SW 1271 (cell line): ENCODE measurements at places on chromosomes 6 and 20.

- DNase-seq = no peak
These were observed 23.6 kb downstream of the ENPP1 start for GRCh38 chr6:131831392-131831791.

- no peak for DNase-seq
These were observed 91.4 kb downstream of the PLCB4 start for GRCh38 chr20:9160331-9160730.

DNA sequence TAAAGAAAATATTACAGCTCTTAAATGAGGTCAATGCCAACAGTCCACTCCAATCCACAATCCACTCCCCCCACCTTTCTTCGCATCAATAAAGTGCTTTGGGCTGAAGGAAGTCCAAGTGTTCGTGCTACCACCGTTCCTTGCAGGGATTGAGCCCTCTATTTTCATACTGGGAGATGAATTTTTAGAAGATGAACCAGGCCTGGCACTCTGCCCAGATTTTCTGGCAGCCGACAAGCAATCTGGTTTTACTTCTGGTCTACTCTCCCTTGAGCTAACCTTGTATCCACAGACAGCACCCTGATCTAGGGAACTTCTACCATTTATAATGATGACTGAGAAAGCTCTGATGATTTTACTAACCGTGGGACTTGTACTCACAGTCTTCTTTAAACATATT, 72.3 kb downstream of the BTBD9 start:
- DNase-seq = no peak

GRCh38 chr20:21548390-21549035, 34.6 kb upstream of the NKX2-2 start:
- DNase-seq = no peak

DNA sequence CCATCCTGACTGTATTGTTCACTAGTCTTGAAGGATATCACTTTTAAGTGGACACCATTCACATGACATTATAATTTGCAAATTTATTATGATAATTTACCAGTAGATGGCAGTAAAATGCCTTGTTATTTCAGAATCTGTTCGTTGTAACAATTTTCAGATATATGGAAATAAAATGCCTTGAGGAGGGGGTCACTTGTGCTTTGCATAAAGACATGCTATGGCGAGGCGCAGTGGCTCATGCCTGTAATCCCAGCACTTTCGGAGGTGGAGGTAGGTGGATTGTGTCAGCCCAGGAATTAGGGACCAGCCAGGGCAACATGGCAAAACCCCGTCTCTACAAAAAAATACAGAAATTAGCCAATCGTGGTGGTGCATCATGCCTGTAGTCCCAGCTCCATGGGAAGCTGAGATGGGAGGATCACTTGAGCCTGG, 9.0 kb upstream of the NCOA6 start:
- peak; percentile 84 for DNase-seq

DNA sequence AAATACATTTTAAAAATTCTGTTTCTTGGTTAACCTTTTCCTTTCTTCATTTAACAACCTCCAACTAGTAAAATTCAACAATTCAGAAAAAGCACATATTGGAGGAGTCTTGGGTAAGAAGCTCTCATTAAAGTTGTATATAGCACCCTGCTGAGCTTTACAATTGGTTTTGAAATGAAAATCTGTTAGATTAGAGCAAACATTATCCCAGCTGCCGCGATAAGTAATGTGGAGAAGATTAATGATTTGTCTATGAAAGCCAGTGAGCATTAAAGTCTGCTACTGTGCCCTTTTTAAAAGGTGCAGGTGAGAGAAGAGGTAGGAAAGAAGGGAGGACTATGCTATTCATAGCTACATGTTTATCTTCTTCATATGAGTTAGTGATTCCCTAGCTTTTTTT, 201.5 kb downstream of the ZFAND3 start:
- DNase-seq = no peak

DNA sequence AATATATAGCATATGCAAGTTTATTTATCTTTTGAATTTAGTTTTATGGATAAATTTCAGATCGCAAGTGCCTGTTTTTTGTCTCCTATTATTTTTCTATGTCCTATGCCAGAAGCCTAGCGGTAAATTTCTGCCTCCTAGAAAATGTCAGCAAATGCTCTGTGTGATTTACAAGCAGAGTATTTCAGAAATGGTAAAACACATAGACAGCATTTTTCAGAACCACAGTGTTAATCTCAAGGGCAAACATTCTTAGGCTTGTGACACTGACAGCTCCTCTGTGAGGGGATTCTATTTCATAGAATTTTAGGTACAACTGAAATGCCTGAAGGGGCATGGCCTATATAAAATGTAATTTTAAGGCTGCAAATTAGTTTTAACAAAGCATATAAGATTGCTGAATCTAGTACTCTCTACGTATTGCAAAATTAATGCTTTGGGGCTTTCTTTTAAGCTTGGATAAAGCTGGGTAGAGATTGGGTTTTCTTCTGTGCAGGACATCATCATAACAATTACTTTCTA, 89.9 kb upstream of the PTCHD4 start:
- no peak for DNase-seq

GRCh38 chr6:53263917-53264316, 84.8 kb downstream of the ELOVL5 start:
- DNase-seq = no peak

DNA sequence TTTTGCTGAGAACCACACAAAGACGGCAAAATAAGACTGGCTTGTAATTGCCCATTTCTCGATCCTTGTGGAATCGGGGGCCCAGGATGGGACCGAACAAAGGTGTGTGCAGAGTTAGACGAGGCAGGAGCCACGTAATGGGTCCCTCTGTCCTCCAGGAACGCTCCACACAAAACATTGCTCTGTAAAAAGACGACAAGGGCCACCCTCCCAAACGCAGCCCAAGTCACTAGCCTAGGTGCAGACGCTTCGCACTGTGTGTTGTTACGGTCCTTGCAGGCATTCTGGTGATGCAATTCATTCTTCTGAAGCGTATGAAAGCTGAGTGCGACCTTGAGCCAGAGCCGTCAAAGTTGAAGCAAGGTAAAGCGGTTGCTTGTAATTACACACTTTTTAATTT, 363.4 kb downstream of the TAF4 start:
- no peak for DNase-seq

DNA sequence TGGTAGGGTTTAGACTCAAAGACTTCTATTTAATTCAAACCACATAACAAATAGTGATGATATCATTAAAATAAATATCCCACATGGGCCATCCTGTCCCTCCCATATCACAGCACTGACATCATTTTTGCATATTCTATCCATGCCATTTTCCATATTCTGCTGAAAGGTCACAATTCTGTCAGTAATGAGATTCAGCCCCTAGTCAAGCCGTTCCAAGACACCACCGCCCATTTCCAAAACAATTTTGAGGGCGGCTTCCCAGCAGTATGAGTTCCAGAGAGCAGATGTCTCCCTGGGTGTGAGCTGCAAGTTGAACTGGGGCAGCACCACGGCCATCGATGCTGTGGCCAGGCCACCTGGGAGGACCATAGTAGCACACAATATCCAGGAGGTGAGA, 65.1 kb upstream of the PLEKHG1 start:
- no peak for DNase-seq

DNA sequence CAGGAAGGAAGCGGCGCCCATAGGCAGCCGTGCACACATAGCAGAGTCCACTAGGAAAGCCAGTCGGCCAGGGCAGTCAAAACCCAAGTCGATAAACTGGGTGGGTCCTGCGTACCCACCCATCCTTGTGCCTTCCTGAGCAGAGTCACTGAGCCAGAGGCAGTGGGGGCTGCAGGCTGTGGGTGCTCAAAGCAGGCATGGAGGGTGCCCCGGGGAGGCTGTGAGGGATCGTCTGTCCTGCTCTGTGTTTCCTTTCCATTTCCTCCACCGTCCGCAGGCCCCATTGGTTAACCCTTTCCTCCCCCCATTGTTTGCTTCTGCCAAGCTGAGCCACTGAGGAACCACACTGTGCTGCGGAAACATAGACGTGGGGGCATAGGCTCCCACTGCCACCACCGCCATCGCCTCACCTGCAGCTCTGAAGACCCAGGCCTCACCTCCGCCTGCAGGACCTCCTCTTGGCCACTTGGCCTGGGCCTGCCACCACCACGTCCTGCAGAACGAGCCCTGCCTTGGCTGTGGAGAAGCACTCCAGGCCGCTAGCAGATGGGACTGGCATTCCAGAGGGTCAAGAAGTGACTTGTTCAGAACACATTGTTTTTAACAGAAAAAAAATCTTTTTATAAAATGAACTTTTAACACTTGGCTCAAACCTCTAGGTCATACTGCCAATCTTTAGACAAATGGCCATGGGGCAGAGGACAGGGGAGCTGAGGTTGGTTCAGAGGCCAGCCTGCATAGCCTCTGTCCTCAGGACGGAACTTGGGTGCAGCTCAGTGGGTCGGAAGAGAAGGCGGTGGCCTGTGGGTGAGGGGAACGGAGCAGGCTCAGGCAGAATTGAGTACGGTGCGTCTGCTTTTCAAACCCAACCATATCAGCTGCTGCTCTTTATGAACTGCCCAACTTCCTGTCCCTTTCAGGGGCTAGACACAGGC, 52.6 kb downstream of the TCP11 start:
- DNase-seq = no peak

GRCh38 chr20:36199345-36200257, 36.7 kb upstream of the AAR2 start:
- DNase-seq = peak; percentile 89

DNA sequence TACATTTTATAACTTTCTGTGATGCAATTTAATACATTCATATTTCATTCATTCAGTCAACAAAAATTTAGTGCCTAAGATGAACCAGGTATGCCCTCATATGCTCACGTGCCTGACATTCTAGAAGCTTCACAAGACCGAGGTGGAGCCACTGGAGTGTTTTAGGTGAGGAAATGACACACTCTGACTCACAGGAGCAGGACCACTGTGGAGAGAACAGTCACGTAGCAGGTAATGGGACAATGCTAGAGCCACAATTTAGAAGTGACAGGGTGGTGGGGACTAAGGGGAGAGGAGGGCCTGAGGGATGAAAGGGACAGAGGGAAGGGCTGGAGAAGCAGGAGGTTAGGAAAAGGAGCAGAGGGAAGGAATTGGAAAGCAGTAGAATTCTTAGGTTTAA, 17.6 kb upstream of the HLA-A start:
- DNase-seq = peak; percentile 59

DNA sequence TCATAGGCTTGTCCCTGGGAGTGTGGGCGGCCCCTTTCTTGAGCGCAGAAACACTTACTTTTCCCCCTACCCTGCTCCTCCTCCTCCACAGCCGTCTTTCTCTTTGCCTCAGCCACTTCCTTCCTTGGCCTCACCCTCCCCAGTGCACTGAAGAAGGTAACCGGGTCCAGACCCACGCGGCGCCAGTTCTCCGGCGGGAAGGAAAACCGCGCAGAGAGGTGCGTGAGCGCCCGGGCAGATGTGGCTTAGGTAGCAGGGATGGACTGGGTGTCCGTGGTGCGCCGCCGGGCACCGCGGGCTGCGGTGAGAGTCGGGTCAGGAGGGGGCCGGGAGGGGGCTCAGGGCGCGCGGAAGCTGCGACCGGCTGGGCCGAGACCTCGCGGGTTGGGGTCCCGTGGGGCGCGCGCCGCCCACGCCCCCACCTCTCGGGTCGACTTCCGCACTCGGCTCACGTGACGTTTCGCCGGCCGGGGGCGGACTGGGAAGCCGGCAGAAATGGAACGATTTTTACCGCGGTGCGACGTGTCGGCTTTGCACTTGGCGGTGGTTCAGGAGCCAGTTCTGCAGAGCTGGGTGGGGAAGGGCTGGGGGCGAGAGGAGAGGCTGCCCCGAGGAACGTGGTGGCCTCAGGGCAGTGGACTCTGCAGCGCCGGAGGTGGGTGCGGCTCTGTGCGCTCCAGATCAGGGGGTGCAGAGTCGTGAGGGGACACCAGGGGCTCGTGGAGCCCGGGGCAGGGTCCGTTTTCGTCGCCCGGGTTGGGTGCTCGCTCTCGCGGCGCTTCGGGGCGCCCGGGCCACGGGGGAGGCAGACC, at the start of gene ABRACL:
Gene ABRACL (plus strand): TSS at position 88 of the 812 bp plus-strand sequence. CDS start 5,416 bp downstream, outside the sequence.
- no peak for DNase-seq

DNA sequence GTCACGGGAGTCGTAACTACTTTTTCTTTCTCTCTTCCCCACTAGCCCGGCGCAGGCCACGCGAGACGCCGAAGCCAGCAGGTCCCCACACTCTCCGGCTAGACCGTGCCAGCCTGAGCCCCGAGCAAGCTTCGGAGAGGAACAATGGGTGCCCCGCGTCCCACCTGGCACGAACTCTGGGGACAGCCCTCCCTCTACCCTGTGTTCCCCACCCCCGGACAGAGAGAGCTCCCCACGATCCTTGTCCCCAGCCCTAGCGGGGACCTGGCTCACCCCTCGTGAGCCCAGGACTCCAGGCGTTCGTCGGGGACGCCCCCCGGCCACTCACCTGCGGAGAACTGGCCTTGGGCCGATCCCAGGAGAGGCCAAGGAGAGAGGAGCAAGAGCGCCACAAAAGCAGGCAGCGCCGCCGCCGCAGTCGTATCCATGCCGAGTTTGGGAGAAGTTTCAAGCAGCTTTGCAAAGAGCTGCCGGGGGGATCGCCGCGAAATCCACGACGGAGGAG, 416 bp downstream of the PTPRK start:
- DNase-seq = no peak

GRCh38 chr6:28794175-28795002, 129.4 kb downstream of the TRIM27 start:
- no peak for DNase-seq

- DNase-seq = no peak
These were observed 66.7 kb upstream of the ARID1B start for GRCh38 chr6:156710479-156710878.
